Kidney (tissue), 22 donors: ENCODE measurements at places on chromosomes 16 and 17.

DNA sequence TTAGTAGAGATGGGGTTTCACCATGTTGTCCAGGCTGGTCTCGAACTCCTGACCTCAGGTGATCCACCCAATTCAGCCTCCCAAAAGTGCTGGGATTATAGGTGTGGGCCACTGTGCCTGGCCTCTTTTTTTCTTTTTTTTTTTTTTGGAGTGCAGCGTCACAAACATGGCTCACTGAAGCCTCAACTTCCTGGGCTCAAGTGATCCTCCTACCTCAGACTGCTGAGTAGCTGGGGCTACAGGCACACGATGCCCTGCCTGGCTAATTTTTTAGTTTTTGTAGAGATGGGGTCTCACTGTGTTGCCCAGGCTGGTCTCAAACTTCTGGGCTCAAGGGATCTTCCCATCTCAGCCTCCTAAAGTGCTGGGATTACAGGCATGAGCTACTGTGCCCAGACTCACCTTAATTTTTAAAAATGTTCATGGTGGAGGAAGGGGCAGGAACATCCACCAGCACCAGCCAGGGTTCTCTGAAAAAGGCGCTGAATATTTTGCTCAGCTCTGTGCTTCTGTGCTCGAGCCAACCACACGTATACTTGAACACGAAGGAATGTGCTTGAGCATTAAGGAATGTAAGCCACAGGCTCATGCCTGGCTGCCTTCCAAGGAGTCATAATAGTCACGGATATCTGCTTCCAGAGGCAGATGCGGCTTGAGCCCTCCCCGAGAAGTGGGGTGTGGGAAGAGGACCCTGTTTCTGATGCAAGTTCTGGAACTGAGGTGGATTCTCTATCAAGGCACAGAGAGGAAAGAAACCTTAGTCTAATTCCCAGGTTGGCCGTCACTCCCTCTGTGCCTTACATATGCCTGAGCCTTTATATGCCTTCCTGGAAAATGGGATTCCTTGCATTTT, 65.5 kb upstream of the CREBBP start:
- H3K27ac ChIP-seq = no peak overlapping the region
- no peaks in the 10 kb centered on the region for H3K27me3 ChIP-seq
- H3K4me1 ChIP-seq = peaks cover 3% of the 10 kb centered on the region
- H3K36me3 ChIP-seq = no peaks in the 10 kb centered on the region
- no peak overlapping the region for H3K4me3 ChIP-seq

DNA sequence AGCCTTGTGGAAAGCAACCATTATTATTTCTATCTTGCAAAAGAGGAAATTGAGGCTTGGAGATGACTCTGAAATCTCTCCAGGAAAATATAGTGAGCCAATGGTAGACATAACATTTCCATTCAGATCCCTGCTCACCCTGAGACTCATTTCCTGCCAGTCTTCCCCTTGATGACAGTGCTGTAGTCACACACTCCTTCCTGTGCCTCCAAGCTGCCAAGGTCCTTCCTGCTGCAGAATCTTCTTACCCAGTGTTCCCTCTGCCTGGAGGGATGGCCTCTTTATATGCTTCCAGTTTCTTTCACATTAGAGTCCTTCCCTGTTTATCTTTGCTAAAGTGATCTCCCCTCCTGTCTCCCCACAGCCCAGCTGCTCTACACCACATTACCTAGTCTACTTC, 648.1 kb downstream of the TOX3 start:
- no peaks in the 10 kb centered on the region for H3K27me3 ChIP-seq
- H3K4me3 ChIP-seq = no peak overlapping the region
- no peak overlapping the region for H3K27ac ChIP-seq
- no peak for DNase-seq
- H3K4me1 ChIP-seq = no peaks in the 10 kb centered on the region

GRCh38 chr16:55736671-55737070, 80.9 kb downstream of the SLC6A2 start:
- H3K4me1 ChIP-seq = no peaks in the 10 kb centered on the region
- no peaks in the 10 kb centered on the region for H3K36me3 ChIP-seq
- DNase-seq = no peak
- no peaks in the 10 kb centered on the region for H3K27me3 ChIP-seq
- H3K4me3 ChIP-seq = no peak overlapping the region

- no peaks in the 10 kb centered on the region for H3K36me3 ChIP-seq
- H3K4me3 ChIP-seq = no peak overlapping the region
- H3K4me1 ChIP-seq = no peaks in the 10 kb centered on the region
- no peak overlapping the region for H3K27ac ChIP-seq
Observed at GRCh38 chr16:57871456-57871855, 69.2 kb upstream of the KIFC3 start.
